ENCODE measurements at places on chromosomes 1 and 21.
A peak's percentile ranks its signal among the peaks of the same experiment; 100 is the strongest.

- DNase-seq = no peak
Observed at GRCh38 chr1:84089465-84089864, 54.6 kb upstream of the PRKACB start.

DNA sequence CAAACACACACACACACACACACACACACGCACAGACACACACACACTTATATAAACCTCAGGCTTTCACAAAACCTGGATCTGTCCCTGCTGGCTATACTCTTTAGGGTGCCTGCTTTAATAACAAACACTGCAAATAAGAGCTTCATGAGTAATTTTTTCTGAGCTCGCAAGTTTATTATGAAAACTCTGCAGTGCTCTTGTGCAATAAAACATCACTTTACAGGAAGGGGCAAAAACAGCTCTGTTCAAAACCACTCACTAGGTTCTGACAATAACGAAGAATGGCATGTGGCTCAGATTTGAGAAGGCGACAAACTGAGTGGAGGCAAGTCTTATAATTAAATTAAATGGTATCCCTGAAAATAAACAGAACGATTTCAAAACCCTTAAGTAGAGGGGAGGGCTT lies 42.6 kb upstream of the CTPS1 start:
- DNase-seq = no peak

GRCh38 chr1:3062616-3063378 lies 6.2 kb upstream of the PRDM16 start:
- no peak for DNase-seq

DNA sequence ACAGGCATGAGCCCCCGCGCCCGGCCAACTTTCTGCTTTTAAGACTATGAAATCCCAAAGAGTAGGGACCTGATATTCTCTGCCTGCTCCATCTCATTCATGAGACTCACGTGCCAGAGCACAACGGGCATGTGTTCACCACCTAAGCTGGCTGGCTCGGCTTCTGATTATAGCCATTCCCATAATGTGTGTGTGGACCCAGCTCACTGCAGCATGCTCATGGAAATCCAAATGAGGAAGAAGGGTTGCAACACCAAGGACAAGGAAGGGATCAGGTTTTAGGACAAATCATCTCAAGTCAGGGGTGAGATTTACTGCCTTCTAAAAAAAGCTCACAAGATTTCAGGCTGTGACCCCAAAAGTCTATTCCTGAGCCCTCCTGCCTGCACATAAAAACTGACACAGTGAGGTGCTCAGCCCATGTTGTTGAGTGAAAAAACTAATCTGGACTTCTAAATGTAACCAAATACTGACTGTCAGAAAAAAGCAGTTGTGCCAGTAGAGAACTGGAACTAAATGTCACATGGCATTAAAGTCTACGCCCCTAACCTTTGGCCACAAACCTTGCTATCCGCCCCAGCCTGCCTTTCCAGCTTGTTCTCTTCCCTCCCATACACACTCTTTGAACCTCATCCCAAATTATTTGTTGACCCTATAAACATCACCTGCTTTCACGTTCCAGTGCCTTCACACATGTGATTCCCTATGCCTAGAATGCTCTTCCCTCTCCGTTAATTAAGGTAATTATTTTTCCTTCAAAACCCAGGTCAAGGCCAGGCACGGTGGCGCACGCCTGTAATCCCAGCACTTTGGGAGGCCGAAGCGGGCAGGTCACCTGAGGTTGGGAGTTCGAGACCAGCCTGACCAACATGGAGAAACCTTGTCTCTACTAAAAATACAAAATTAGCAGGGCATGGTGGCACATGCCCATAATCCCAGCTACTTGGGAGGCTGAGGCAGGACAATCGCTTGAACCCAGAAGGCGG lies 9.1 kb upstream of the COA7 start:
- no peak for DNase-seq

DNA sequence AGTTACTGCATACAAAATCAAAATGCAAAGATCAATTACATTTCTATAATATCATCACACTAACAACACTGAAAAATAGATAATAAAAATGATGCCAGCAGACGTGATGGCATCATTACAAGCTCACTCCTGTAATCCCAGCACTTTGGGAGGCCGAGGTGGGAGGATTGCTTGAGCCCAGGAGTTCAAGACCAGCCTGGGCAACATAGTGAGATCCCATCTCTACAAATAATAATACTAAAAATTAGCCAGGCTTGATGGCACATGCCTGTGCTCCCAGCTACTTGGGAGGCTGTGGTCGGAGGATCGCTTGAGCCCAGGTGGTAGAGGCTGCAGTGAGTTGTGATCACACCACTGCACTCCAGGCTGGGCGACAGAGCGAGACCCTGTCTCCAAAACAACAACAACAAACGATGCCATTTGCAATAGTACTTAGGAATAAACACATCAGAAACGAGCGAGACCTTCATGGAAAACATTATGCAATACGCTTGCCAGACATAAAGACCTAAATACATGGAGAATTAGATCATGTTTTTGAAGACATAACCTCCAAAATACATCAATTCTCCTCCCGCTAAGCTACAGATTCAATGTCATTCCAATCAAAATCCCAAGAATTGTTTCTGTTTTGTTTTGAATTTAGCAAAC lies 86.6 kb upstream of the ERRFI1 start:
- DNase-seq = no peak

DNA sequence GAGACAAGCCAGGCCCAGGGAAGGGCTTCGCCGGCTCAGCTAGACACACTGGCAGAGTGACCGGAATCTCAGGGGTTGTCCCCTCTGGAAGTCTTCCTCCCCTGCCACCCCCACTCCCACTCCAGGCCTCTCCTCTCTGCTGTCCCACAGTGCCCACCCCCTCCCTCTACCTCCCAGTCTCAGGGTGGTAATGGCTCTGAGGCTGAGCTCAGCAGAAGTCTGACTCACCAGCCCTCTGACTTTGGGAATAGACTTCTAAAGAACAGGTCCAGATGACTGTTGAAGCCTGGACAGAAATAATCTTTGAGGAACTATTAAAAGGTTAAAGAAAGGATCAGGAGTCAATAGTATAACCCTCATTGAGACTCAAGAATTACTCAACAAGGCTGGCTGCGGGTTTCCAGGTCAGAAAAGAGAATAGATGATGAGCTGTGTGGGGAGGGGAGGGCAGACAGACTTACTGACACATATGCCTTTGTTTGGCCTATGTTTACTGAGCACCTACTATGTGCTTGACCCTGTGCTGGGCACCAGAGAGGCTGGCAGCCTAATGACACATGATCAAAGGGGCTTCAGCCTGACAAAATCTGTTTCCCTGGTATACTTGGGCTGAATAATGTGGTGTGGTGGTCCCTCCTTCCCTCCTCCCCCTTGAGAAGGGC lies 8.2 kb downstream of the HCRTR1 start:
- DNase-seq = no peak

GRCh38 chr1:47931395-47931794 lies 65.8 kb downstream of the TRABD2B start:
- DNase-seq = no peak

GRCh38 chr1:17687145-17687544 lies 68.0 kb upstream of the ACTL8 start:
- no peak for DNase-seq

GRCh38 chr1:39141925-39142324 lies 62.6 kb upstream of the MACF1 start:
- DNase-seq = no peak

DNA sequence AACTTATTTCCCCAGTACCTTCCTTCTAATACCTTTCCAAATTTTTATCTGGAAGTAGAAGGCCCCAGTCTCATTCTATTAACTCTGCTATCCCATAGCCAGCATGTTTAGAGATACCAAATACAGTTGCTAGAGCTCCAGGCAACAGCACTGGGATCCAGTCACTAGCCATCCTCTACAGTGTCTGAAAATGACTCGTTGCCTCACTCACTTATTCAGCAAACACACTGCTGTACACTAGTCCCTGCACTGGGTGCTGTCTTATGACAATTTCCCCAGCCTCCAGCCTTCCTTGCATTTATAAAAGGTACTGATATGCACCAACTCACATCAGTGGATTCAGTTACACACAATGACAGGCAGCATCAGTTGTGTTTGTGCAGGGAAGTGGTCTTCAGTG lies 179.0 kb downstream of the DSCAM start:
- no peak for DNase-seq

- DNase-seq = no peak
Observed at GRCh38 chr21:20507783-20508182, 490.4 kb upstream of the NCAM2 start.

- DNase-seq = no peak
Observed at GRCh38 chr1:84410328-84411095, 12.2 kb downstream of the DNASE2B start.

GRCh38 chr1:155226188-155226909 lies 17.9 kb downstream of the MTX1 start:
- peak; percentile 81 for DNase-seq

DNA sequence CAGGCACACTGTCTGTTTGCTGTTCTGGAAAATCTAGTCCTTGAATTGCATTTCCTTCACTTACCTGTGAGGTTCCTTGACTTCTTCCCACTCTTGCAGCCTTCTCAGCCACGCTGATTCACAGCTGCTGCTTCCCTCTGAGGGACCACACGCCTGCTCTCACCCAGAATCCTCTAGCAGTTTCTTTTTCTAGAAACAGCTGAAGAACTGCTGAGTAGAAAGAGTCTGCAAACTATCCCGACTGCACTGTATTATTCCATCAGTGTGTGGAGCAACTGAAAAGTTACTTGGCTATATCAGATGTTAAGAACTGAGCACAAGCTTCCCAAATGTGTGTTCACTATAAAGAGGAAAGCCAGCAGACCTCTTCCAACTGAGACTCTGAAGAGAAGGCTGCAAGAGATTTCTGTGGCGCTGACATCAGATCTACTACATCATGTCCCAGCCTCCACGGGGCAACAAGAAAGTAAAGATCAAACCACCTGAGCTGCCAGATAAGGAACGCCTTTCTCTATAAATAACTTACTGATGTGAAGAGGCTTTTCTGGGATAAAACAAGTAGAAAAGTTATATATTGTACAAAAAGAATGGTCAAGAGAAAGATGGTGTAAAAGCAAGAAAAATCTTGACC lies 226.6 kb downstream of the RERE start:
- no peak for DNase-seq

- DNase-seq = no peak
Observed at GRCh38 chr1:215825056-215825455, 258.0 kb downstream of the KCTD3 start.

DNA sequence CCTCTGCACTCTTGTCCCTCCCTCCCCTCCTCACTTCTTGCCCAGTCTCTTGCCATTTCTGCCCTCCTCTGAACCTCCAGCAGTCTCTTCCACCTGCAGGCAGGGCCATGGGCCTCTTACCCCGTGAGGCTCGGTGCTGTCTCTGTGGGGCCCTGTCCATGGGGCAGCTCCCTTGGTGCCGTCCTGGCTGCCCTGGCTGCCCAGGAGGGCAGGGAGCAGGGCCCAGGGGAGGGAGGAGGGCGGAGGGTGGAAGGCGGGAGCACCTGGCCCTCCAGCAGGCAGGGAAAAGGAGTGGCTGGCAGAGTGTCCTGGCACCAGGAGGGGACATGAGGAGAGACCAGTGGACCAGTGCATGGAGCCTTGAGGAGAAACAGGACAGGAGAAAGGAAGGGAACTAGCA lies at the start of gene RORC:
Gene RORC, minus strand, starts transcription at position 198 of the 400 bp plus-strand sequence. Its CDS starts 38 bp downstream, at position 160.
- no peak for DNase-seq

- DNase-seq = no peak
Observed at GRCh38 chr1:156014829-156015228, 5.9 kb downstream of the SSR2 start.

DNA sequence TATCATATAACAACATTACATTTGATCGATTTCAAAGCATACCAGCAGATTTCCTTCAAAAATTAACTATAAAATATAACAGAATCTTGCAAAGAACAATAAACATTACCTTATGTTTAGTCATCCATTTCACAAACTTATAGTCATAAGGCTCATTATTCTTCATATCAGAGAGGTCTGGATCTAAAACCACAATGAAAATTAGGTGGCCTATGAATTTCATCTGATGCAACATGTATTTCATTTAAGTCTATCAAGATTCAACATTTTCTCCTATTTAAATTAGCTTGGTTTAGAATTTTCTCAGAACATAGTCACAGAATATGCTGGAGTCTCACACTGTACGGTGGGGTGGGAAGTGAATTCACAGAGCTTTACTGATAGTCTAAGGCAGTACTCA lies 49.2 kb downstream of the KYAT3 start:
- no peak for DNase-seq

Data from activated CD8-positive, alpha-beta memory T cell treated with anti-CD3 and anti-CD28 coated beads for 48 hours (primary cell).